Hypothalamus (tissue), 51 donors: ENCODE measurements at places on chromosomes 3 and 15.

DNA sequence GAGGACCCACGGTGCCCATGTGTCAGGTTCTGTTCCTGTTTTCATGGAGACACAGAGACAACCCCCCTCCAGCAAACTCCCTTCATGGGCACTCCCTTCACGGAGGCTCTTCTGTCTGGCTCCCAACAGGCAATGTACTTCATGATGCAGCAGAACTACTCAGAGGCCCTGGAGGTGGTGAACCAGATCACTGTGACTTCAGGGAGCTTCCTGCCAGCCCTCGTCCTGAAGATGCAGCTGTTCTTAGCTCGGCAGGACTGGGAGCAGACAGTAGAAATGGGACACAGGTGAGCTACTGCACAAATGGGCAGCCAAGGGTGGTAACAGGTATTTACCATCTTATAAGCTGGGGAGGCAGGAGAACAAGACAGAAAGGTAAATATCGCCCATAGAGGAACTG, 7.0 kb downstream of the TTC21A start:
- no peak for DNase-seq

- no peak for DNase-seq
Observed at GRCh38 chr3:28039829-28040228, 201.6 kb upstream of the CMC1 start.

GRCh38 chr15:47513471-47513870, 203.8 kb upstream of the SEMA6D start:
- DNase-seq, result no peak

- no peak for DNase-seq
Observed at GRCh38 chr15:97806766-97807165, 153.7 kb upstream of the ARRDC4 start.

DNA sequence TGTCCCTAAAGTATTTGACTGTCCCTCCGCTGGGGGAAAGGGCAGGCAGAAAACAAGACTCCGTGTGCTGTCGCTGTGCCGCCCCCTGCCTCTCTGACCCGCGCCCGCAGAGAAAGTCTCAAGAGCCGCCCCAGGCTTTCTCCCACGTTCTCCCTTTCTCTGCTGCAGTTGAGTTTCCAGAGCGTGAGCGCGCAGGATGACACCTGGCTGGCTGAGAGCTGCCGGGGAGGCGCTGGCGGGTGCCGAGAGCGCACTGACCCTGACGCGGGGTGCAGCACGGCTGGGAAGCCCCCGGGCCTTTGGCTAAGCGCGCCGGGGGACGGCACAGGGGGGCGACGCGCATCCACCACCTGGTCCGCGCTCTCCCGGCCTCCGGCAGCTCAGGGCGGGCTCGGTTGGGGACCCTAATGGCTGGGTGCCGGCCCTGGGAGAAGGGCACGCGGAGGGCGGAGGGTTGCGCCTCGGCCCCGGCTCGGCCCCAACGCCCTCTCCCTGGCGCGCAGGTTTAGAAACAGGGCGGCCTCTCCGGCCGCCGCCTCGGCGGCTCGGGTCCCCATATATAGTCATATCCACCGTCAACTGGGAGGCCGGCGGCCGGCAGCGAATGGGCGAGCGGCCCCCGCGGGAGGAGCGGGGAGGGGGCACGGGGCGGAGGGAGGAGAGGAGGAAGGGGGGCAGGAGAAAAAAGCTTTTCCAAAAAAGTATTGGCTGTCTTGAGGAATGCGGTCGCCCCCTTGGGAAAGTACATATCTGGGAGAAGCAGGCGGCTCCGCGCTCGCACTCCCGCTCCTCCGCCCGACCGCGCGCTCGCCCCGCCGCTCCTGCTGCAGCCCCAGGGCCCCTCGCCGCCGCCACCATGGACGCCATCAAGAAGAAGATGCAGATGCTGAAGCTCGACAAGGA, at the start of gene TPM1:
Gene TPM1 (plus strand): TSS at position 774 of the 903 bp plus-strand sequence. CDS start 83 bp downstream, at position 857.
- no peak for DNase-seq

DNA sequence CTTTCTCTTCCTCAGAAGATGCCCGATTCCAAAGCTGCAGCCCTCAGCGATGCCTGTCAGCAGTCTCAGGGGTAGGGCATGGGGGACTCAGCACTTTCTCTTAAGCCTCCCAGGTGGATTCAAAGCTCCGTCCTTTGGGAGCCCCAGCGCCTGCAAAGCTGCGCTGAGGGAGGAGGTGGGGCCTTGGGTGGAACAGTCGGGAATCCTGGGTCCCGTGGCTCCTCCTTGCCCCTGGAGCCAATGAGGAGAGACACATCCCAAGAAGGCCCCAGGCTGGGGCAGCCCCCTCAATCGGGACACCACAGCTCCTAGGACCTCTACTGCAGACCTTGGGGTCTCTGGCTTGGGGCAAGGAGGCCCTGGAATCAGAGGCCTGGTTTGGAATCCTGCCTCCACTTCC, 227.5 kb upstream of the IGF1R start:
- DNase-seq, result no peak

- no peak for DNase-seq
Observed at GRCh38 chr3:142624341-142625152, 28.4 kb downstream of the PLS1 start.

DNA sequence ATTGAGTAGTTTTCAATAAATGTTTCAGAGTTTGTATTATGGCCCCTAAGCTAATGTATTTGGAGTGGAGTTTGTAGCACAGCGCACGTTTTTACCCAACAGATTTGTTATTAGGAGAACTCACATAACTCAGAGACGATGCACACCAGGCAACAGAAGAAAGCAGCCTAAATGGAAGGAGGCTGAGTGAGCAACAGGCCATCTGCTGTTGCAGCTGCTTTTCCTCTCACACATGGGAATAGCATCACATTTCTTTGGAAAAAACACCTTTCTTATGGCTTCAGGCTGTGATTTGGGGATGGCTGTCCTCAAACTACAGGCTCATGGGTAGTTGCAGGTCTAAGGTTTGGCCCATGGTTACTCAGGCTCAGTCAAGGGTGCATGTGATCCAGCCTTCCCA, 469.3 kb upstream of the MCTP2 start:
- DNase-seq, result no peak

DNA sequence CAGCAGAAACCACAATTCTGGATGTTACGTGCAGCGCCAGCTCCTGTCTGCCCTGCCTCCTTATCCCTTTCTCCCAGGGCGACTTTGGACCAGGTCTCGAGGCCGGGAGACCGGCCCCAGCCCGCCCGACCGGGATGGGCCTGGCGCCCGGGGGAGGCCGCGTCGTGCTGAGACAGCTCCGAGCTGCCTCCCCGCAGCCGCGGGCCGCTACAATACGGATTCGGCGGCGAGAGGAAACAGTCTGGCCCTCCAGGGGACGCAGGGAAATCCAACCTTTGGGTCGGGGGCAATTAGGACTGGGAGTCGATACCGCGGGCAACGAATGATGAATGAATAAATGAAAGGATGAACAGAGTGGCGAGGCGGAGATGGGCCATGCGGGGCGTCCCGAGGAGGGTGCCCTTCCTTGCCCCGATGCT, 537 bp downstream of the GRAMD2A start:
- DNase-seq, result no peak

- DNase-seq, result no peak
Observed at GRCh38 chr3:108051005-108051404, 39.8 kb downstream of the CD47 start.

DNA sequence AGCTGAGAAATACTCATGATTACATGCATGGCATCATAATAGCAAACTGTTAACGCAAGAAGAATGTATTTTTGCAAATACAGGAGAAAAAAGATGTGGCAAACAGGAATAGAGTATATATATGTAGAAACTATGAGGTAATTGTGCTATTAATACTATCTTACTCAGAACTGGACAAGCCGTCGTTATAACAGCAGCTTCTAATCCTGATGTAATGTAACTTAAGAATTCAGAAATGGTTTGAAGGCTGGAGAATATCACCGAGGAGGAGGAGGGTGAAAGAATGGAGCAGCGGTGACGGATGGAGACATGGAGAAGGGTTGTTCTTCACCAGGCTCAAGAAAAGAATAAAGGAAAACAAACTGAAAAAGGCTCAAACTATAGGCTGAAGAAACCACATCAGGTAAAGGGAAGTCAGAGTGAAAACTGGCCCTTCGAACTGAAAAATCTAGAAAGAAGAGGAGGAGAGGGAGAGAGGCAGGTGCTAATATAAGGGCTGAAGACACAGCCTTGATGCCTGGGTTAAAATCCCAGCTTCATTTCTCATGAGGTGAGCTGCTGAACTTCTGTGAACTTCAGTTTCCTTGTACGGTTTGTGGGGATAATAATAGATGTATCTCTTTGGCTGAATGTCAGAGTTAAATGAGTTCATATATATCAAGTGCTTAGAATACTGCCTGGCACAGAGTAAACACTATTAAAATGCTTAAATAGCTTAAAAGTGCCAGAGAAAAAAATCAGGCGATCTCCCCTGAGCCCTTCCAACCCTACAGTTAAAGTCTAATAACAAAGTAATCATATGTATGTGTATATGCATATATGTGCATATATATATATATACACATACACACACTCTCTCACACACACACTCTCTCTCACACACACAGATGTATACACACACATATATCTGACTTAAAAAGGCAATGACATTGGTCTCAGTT, 43.9 kb downstream of the GOLIM4 start:
- no peak for DNase-seq

DNA sequence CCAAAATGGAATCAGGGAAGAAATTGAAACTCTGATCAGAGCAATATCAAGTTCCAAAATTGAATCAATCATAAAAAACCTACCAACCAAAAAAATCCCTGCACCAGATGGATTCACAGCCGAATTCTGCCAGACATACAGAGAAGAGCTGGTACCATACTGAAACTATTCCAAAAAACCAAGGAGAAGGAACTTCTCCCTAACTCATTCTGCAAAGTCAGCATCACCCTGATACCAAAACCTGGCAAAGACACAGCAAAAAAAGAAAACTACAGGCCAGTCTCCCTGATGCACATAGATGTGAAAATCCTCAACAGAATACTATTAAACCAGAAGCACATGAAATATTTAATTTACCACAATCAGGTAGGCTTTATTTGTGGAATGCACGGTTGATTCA, 118.1 kb downstream of the MYRIP start:
- DNase-seq, result no peak

DNA sequence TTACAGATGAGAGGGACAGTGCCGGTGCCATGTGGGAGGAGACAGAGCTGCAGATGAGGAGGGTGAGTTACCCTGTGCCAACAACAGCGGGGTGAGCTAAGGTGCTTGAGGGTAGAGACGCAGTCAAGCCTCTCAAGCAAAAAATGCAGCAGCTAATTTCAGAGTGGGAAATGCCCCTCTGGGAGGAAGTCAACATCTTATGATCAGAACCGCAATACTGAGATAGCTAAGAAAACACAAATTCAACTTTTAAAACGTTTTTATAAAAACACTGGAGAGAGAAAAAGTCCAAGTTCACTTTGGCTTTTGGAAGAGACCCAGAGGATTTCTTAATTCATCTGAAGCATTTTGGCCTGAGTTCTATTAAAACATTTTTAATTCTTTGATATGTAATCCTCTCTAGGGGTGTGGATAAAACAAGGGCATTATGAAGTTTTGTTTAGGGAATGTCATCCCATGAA, 319.2 kb downstream of the SLC9A9 start:
- DNase-seq, result no peak

GRCh38 chr3:101095693-101096430, 102.6 kb upstream of the ABI3BP start:
- no peak for DNase-seq

GRCh38 chr3:117439812-117440211, 730.2 kb downstream of the TUSC7 start:
- DNase-seq, result no peak

DNA sequence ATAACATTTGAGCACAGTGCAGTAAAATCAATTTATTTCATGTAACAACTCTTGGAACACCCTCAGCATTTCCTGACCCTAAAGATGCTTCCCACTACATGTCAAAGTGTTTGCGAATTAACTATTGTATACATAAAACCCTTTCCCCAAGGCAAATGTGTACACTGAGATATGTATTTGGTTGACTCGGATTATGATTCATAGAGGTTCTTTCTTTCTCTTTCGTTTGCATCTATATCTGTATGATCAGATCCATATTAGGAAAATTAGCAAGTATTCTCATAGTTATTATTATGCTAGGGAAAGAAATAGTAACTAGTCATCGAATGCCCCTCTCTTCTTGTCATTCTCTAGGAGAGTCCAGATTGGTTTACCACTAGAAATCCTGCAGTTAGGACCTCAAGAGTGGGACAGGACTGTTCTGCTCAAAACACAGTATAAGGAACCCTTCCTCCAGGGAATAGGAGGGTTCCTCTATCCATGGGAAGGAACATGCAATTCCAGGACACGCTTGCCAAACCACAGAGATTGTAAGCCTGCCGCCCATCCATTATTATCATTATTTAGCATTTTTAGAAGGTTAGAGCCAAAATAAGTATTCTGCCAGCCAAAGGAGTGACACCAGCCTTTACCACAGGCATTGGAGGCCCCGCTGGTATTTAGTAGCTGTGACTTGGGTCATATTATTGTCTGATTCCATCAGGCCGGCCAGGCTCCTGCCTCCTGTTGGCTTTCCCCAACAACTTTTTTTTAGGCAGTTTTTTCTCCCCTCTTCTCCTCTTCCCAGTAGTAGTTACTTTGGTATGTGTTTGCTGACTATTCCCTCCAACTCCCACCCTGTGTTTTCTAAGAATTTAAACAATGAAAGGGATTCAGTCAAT, 100.7 kb downstream of the GALK2 start:
- no peak for DNase-seq

- no peak for DNase-seq
Observed at GRCh38 chr3:33221241-33221640, 2.6 kb upstream of the SUSD5 start.

DNA sequence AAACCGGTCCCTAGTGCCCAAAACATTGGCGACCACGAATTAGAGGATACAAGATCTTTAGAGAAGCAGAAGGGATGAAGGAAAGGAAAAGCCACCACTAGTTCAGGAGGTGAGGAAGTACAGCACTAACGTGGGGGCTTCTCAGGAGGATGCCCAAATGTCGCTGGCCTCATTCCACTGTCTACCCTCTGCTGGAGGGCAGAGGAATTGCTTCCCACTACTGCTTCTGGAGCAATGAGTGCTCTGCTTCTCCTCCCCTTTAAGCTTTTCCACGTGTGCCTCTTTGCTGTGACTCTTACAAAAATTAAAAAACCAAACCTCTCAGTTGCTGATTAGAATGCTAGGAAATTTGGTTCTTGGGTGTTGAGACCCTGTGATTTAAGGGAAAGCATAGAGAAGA, 281.3 kb downstream of the CLSTN2 start:
- DNase-seq, result no peak

DNA sequence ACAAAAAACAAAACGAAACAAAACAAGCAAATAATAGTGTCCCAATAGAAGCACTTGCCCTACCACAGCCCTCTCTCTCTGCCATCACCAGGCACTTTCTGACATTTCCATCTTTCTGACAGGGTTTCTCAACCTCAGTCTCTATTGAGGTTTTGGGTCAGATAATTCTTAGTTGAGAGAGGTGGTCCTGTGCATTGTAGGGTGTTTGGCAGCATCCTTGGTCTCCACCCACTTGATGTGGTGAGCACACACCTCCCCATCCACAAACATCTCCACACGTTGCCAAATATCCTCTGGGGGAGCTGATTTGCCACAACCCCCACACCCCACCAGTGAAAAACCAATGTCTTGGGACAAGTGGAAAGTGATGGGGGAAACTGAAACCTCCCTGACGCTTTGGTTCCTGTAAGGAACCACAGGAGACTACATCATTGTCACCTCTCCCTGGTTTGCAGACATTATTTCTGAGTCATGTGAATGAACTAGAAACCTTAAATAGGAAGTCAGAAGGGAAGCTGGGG, 733.7 kb upstream of the CFAP20DC start:
- no peak for DNase-seq
